ENCODE measurements at places on chromosomes 7 and 10.

GRCh38 chr7:2706685-2707126, 18.7 kb downstream of the AMZ1 start:
- no peak for DNase-seq

DNA sequence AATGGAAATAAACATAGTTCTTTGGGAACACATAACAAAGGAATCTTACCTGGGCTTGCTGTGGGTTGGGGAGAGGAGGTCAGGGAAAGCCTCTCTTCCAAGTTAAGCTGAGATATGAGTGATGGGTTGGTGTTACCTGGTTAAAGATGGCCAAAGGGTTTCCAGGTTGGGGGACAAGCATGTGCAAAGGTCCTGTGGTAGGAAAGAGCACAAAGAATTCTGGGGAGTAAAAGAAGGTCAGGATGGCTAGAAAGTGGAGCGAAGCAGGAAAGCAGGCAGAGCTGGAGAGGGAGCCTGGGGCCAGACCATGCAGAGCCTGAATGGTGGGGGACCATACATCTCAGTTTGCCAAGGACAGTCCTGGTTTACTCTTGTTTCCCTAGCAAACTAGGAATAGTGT, 133.2 kb downstream of the CFAP58 start:
- no peak for DNase-seq

DNA sequence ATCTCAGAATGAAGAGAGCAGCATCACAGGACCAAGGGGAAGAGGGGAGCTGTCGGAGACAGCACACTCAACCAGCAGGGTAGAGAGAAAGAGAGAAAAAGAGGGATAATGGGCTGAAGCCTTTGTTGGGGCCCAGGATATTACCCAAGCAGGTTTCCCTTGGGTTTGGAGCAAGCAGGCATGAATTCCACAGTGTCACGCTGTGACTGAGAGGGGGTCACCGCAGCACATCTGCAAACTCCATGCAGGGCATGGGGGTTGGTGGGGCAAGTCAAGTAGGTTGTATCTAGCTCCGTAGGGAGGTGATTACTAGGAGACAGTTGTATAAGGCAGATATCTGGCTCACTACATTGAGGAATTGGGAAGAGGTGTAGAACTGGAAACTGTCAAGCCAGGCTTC, 42.2 kb upstream of the SEMA3E start:
- no peak for DNase-seq

- DNase-seq, result no peak
These were observed 25.2 kb upstream of the OTUD1 start for GRCh38 chr10:23413629-23414089.

DNA sequence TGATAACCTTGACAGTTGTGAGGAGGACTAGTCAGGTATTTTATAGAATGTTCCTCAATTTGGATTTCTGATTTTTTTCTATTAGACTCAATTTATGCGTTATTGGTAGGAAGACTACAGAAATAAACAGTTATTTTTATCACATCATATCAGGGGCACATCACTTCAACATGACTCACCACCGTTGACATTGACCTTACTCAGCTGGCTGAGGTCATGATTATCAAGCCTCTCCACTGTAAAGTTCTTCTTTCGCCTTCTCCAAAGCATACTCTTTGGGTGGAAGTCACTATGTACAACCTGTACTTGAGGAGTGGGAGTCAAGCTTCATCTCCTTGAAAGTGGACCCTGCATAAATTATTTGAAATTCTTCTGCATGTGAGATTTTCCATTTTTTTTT, 194.3 kb upstream of the IGFBP3 start:
- DNase-seq, result no peak

- DNase-seq, result no peak
These were observed 117.5 kb upstream of the LAMB4 start for GRCh38 chr7:108247614-108248013.

DNA sequence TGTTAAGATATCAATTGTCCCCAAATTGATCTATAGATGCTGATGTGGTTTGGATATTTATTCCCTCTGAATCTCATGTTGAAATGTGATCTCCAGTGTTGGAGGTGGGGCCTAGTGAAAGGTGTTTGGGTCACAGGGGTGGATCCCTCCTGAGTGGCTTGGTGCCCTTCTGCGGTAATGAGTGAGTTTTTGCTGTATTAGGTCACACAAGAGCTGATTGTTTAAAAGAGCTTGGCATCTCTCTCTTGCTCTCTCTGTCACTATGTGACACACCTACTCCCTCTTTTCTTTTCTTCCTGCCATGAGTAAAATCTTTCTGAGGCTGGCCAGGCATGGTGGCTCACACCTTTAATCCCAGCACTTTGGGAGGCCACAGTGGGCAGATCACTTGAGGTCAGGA, 98.2 kb upstream of the KAT6B start:
- no peak for DNase-seq

DNA sequence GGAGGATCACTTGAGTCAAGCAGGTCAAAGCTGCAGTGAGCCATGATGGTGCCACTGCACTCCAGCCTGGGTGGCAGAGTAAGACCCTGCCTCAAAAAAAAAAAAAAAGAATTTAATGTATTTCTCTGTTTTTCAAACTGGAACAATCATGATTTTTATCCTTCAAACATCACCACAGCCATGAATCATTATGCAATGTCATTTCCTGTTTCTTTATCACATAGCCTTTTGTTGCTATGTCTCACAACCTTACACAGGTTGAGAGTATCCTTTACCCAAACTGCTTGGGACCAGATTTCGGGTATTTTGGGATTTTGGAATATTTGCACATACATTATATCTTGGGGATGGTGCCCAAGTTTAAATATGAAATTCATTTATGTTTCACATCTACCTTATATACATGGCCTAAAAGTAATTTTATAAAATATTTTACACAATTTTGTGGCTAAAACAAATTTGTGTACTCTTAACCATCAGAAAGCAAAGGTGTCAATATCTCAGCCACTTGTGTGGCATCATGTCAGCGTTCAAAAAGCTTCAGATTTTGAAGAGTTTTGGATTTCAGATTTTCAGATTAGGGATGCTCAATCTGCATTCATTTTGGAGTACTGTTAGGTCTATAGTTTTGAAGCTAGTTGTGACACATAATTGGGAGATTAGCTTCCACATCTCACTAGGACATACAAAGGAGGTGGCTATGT, 8.2 kb downstream of the NT5C3A start:
- no peak for DNase-seq

- DNase-seq, result no peak
These were observed 12.4 kb downstream of the WDFY4 start for GRCh38 chr10:48697091-48697490.

- peak; percentile 21 for DNase-seq
These were observed 468.0 kb upstream of the ZMIZ1 start for GRCh38 chr10:78600740-78601139.

- DNase-seq, result no peak
These were observed 40.7 kb downstream of the TARP start for GRCh38 chr7:38232502-38233366.

DNA sequence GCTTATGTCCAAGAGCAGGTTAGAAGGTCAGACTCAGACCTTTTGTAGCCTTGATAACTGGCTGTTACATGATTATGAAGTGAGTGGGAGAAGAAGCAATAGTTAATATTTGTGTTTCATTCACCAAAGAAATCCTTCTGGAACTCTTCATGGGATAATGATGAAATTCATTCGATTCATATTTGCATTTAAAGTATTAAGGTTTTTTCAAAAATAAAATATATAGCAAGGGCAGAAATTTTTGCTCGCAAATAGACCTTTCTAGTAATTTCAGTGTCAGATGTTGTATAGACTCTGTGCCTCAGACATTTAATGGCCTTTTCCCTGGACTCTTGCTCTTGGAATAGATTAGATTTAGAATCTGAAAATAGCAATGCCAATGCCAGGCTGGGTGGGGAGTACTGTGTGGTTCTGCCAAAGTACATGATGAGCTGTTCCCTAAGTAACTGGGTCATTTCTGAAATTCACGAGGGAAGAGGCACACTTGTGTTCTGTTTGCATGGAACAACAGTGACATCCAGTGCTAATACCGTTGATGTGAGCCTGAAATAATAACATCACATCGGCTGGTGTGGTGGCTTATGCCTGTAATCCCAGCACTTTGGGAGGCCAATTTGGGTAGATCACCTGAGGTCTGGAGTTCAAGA, 119.2 kb downstream of the MBL2 start:
- DNase-seq, result no peak

DNA sequence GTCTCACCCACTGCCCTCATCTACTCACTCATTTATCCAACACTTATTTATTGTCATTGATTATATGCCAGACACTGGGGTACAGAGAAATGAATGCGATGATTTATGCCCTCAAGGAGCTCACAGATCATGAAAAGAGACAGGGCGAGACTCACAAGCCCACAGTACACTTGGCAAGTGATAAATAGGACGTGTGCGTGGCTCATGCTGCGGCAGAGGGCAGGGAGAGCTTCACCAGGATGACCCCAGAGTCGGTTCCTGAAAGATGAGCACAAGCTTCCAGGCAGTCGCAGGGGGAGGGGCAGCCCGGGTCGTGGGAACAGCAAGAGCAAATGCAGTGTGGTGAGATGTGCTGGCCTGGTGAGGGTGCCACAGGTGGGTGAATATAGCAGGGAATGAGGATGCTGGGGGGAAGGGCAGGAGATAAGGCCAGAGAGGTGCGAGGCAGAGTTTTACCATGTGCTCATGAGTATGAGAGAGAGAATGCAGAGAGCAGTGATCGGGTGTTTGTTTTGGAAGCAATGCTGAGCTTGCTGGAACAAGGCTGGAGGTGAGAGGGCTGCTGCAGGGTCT, 70.9 kb downstream of the ATXN7L1 start:
- DNase-seq, result no peak

DNA sequence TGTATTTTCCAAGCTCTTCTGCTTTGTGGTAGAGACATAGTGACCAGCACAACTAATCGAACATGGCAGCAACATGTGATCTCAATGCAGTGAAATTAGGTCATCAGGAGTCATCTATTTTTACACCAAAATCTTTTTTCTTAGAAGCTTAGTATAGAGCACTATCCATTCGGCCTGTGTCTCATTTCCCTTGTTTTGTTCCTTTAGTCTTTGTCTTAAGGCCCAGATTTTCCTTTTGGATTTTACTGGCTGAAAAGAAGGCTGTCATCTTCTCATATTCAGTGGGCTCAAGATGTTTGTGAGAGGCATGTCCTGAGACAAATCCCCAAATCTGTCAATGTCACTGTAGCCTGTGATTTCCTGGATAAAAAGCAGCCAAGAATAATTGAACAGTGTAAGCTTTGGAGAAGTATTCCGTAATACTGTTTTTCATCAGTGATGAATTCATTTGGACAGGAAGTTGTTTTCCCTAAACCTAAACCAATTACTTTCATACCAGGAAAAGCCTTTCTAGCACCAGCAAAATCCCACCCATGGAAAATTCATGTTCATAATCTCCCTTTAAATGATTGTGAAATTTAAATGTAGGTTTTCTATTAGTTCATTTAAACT, 55.2 kb downstream of the MAGI2 start:
- DNase-seq, result no peak

DNA sequence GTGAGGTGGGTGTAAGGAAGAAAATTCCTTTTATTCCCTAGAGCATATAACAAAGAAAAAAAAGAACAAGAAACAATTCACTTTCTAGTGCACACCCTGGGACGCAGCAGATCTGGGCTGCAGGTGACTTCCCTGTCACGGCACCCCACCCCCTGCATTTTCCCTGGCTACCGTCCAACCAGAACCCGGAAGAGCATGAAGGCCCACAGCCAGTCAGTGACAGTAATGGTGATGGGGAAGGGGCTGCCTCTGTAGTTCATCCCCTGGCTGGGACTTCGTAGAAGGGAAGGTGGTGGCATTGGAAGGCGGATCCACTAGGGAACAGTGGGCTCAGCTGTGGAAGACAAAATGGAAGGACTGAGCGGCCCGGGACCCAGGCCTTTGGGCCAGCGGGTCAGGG, 236.7 kb downstream of the BUB3 start:
- DNase-seq, result no peak

DNA sequence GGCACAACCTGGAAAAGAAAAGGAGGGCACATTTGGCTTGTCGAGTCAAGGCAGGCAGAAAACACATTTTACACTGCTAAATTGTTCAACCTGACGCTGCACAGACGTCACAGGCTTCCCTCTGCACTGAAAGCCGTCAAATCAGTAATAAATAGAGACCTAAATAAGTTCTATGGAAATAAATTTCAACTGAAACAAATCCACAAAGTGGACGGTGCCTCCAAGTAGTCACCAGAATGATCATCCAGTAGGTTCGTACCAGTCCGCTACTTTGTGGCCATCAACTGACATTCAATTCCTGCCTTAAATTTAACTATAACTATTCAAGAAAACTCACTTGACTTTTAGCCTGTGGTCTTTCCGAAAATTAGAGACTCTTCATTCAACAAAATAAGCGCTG, 49.0 kb downstream of the NPVF start:
- no peak for DNase-seq

DNA sequence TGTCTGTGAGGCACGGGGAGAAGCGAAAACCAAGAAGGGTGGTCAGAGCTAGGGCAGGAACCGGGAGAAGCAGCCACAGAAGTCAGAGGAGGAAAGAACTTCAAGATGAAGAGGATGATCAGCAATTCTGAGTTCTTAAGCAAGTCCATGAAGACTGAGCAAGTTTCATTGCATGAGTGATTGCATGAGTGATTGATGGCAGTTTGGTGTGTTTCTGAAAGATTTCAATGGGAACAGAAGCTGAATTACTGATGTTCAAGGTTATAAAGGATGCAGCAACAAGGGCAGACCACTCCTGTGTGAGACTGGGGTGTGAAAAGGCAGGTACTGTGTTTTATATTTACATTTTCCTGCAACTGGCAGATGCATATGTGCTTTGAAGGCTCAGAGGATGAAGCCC, 35.4 kb downstream of the CCNY start:
- no peak for DNase-seq

DNA sequence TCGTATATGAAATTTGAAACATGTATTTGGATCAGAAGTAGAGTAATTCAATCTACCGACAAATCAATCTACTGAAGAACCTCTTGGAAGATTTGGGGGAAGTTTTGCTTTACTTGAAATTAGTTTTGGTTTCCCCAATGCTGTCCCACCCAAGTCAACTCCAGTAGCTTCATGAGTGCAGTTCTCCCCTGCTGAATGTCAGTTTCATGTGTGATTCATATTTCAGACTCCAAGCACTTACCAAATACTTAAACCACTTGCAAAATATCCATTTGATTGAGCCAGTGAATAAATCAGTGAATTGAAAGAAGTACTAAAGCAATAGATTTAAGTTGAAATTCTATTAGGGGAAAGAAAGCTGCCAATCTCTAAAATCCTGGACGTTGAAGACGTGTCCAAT, 9.3 kb downstream of the CALML5 start:
- DNase-seq, result no peak

GRCh38 chr10:124308811-124309210, 109.9 kb downstream of the OAT start:
- no peak for DNase-seq

DNA sequence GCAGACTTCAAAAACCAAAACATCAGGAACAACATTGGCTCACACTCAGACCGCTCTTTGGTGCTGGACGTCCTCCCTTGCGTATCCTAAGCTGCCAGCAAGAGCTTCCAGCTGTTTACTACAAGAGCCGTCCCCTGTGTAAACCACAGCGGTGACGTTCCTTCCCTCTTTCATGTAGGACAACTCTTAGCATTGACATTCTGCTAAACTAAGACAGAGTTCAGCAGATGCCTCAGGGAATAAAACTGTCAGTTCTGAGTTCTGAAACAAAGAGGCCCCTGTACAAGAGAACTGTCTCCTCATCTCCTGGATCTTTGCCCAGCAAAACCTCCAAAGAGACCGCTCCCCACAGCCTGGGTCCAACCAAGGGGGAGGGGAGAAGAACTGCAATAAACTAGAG, 57.8 kb upstream of the OPALIN start:
- DNase-seq, result no peak

Data from AG09309 (cell line).